ENCODE measurements at places on chromosomes 13 and 19. TPM values are rescaled to one million over a fixed set of nuclear protein-coding genes. Genes with fewer than 3 reads are reported as not detected.
A peak's percentile ranks its signal among the peaks of the same experiment; 100 is the strongest.

The NTF4 gene
- total RNA-seq, result 3.1 TPM

The SAE1 gene
- total RNA-seq, result 273 TPM

The ZNF175 gene
- 11.0 TPM for total RNA-seq

The MBD3L2 gene
- total RNA-seq, result not detected

The MARCHF2 gene
- total RNA-seq, result 18.5 TPM

DNA sequence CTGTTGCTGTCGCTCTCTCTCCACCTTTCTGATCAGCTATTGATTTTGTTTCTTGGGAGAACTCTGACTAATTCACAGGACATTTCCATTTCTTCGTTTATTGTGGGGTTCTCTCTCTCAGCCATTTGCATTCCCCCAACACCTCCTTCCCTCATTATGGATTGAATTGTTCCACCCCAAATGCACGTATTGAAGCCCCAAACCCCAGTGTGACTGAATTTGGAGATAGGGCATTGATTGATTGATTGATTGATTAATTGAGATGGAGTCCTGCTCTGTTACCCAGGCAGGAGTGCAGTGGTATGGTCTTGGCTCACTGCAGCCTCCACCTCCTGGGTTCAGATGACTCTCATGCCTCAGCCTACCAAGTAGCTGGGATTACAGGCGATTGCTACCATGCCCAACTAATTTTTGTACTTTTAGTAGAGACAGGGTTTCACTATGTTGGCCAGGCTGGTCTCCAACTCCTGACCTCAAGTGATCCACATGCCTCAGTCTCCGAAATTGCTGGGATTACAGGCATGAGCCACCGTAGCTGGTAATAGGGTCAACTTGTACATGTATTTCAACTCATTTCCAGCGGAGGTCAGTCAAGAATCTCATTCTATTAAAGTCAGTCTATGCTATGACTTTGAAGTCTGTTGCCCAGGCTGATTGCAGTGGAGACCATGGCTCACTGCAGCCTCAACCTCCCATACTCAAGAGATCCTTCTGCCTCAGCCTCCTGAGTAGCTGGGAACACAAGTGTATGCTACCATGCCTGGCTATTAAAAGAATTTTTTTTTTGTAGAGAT, 13.6 kb downstream of the NFILZ start:
- H3K27me3 ChIP-seq, result no peaks in the 10 kb centered on the region
- H3K27ac ChIP-seq, result no peak overlapping the region
- no peaks in the 10 kb centered on the region for H3K36me3 ChIP-seq
- no peak for DNase-seq
- no peaks in the 10 kb centered on the region for H3K4me1 ChIP-seq

DNA sequence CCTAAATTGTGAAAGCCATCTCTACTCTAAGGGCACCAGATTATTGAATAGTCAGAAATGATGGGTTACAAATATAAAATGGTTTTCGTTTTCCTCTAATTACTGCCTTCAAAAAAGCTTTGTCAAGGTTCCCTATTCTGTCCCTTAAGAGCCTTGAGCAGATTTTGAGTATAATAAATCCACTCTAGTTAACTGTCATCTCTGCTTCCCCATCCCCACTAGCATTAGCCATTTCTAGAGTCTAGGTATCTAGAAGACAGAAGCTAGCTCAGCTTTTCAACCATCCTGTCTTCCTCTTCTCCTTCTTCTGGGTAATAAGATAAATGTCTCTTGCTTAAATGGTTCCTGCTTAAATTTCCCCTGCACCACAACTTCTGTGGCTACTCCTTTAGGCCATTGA, 290.4 kb downstream of the DACH1 start:
- no peak overlapping the region for H3K4me3 ChIP-seq
- H3K36me3 ChIP-seq, result no peaks in the 10 kb centered on the region

DNA sequence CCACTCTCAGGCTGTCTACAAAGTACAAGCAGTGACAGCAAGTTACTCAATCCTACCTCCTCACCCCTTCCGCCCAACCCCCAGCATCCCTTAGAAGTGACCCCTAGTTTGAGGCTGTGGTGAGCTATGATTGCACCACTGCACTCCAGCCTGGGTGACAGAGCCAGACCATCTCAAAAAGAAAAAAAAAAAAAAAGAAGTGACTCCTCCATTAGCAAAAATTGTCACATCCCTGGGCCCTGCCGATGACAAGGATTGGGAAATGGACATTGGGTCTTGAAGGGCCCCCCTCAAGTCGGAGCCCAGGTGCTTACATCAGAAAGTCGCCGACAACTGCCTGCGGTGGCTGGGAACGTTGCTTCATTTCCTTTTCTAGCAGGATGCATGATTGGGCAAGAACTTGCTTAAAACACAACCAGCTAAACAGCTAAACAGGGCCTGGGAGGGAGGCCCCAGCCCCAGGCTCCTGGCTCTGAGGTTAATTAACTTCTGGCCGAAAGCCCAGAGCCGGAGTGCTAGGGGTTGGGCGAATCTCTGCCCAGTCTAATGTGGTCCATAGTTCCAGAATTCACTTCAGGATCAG, 15.3 kb downstream of the RAB3D start:
- no peak for DNase-seq
- no peaks in the 10 kb centered on the region for H3K27me3 ChIP-seq
- no peak overlapping the region for H3K27ac ChIP-seq
- no peak overlapping the region for H3K4me3 ChIP-seq
- H3K36me3 ChIP-seq, result no peaks in the 10 kb centered on the region

DNA sequence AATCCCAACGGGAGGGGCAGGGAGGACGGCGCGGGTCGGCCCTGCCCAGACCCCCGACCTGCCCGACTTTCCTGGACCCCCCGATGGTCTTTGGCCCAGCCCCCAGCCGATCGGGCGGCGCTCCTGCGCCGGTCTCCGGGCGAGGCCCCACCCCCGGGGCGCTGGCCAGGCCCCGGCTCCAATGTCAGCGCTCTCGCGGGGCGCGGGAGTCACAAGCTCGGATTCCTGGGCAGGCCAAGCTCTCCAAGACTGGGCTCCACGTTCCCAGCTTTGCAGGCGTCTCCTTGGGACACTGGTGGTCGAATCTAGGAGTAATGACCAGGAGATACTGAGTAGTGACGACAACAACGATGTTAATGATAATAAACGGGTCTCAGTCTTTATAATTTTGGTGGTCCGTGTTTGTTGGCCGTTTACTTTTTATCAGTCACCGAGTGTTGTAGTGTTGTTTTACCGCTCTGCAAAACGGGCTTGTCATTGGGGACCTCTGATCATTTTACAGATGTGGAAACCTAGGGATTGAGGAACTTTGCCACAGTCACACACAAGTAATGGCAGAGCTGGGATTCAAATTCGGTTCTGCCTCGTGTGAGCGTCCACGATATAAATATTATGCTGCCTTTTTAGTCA, 545 bp downstream of the RAD23A start:
- peak; percentile 89 for DNase-seq
- H3K4me3 ChIP-seq, result peak overlapping the region; percentile 90

GRCh38 chr13:24718192-24718965, 38.2 kb downstream of the ATP12A start:
- H3K36me3 ChIP-seq, result no peaks in the 10 kb centered on the region
- H3K4me1 ChIP-seq, result no peaks in the 10 kb centered on the region
- H3K4me3 ChIP-seq, result no peak overlapping the region
- no peak for DNase-seq

GRCh38 chr19:54129617-54129996, 8.0 kb upstream of the CNOT3 start:
- H3K27me3 ChIP-seq, result no peaks in the 10 kb centered on the region
- H3K27ac ChIP-seq, result no peak overlapping the region
- H3K36me3 ChIP-seq, result peaks cover 26% of the 10 kb centered on the region
- no peaks in the 10 kb centered on the region for H3K4me1 ChIP-seq

GRCh38 chr13:46925486-46925885, 28.6 kb upstream of the HTR2A start:
- no peaks in the 10 kb centered on the region for H3K27me3 ChIP-seq
- DNase-seq, result no peak
- H3K4me1 ChIP-seq, result no peaks in the 10 kb centered on the region
- no peaks in the 10 kb centered on the region for H3K36me3 ChIP-seq
